ENCODE measurements at places on chromosomes 7 and 10.

DNA sequence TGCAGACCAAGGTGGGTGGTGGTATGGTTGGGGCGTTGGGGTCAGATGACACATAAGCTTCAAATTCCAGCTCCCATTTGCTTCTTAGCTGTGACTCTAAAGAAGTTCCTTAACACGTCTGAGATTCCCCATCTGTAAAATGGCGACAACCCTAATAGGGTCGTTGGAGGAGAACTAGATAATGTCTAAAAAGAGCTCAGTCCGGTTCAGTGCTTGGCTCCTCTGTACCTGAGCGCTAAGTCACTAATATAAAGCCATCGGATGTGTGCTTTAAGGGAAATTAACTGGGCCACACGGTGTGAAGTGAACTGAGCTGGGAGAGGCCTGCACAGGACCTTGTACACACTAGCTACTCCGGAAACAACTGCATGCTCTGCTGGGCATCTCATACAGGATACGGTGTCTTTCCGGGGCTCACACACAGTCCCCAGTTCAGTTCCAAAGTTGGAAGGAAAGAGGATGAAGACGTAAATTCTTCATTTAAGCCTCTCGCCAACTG is 476 bp upstream of the ZFYVE27 start:
- no peak for DNase-seq

GRCh38 chr10:49593564-49593875 is 16.6 kb upstream of the SLC18A3 start:
- DNase-seq: no peak

DNA sequence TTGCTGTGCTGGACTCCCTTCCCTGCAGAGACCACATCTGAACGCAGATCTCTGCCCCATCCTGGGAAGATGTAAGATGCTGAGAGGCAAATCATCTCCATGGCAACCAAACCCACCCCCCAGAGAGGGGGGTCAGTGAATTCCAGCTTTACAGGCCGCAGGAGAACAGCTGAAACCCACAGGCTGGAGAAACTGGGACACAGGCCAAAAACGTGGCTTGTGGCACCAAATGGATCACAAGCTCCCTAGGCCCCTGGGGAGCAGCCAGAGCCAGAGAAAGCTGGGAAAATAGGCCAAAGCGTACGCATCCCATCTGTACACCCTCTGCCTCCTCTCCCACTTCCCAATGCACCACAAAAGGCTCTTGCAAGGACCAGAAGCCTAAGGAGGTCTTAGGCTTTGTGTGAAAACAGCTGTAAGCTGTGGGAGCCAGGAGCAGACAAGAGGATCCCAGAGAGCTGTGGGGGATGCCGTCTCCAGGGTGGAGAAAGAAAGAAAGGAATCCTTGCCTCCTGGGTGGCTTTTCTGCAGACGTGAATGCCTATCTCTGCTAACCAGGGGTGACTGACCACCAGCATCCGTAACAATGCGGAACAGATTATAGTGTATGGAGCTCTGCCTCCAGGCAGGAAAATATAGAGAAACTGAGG is 59.5 kb downstream of the TMEM130 start:
- no peak for DNase-seq

DNA sequence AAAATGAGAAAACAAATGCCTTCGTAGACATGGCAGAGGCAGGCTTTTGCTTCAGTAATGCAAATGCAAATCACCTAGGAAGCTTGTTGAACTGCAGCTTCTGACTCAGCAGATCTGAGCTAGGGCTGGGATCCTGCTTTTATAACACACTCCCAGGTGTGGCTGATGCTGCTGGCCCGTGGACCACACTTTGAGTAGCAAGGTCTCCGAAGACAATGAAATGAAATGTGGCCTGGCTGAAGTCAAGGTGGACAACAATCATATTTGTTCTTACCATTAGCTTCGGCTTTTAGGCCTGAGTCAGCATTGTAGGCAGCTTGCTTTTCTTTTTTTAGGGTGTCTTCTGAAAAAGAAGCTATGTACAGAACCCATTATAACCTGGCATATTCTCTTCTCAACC is 26.3 kb downstream of the COL17A1 start:
- no peak for DNase-seq

DNA sequence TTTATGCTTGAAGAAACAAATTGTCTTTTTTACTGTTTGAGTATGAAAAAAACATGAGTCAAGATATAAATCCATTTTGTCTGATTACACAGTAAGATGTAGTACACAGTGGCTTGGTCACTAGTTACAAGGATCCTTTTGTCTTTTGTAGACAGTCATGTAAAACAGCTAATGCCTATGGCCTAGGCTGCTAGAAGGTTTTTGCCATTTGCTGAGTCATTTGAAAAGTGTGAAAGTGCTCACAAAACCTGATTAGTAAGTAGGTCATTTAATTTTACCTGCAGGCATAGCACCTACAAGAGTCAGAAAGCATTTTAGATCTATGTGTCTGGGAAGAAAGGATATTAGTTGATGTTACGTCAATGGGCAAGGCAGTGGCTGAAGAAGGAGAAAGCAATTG is 819.4 kb downstream of the MAGI2 start:
- no peak for DNase-seq

- DNase-seq: no peak
Measured at GRCh38 chr7:142006577-142006976, 10.9 kb downstream of the MGAM start.

DNA sequence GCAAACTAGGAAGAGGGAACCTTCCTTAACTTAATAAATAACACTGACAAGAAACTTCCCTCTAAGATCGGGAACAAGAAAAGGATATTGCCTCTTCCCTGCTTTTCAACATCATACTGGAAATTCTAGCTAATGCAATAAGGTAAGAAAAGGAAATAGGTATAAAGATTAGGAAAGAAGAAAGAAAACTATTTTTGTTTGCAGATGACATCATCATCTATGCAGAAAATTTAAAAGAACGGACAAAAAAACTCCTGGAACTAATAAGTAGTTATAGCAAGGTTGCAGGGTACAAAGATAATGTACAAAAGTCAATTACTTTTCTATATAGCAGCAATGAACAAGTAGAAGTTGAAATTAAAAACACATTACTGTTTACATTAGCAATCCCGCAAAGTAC is 164.8 kb downstream of the WDR11 start:
- DNase-seq: no peak

DNA sequence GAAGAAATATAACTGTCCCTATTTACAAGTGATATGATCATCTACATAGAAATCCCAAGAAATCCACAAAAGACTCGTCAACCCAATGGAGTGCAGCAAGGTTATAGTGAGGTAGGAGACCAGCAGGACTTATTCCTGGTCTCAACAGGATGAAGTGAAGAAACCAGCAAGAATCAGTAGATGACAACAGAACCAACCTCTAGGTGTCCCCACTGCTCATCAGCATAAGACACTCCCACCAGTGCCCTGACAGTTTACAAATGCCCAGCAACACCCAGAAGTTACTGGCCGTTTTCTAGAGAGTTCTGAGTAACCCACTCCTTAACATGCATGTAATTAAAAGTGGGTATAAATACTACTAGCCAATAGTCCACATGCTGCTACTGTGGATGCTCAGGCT is 470.5 kb upstream of the LRRTM3 start:
- no peak for DNase-seq

- DNase-seq: no peak
Measured at GRCh38 chr7:132158166-132158565, 418.1 kb downstream of the PLXNA4 start.

- DNase-seq: peak; percentile 83
Measured at GRCh38 chr7:2175091-2175490, 57.7 kb downstream of the MAD1L1 start.

DNA sequence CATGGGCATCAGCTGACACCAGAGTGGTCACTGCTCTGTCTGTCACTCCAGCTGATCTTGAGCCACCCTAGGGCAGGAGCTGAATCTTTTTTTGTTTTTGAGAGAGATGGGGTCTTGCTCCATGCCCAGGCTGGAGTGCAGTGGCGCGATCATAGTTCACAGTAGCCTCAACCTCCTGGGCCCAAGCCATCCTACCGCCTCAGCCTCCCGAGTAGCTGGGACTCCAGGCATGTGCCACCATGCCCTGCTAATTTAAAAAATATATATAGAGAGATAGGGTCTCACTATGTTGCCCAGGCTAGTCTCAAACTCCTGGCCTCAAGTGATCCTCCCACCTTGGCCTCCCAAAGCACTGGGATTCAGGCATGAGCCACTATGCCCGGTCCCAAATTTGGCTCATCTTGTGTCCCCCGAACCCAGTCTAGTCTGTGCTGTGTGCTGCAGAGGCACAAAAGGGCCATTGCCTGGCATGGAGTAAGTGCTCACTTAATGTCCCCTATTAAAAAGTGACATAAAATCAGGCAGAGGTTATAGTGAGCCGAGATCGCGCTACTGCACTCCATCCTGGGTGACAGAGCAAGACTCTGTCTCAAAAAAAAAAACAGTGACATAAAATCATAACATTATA is 8.1 kb upstream of the FZD9 start:
- no peak for DNase-seq

- no peak for DNase-seq
Measured at GRCh38 chr7:102424787-102425218, 8.6 kb upstream of the ORAI2 start.

- no peak for DNase-seq
Measured at GRCh38 chr7:23469150-23469960, 936 bp downstream of the IGF2BP3 start.

- no peak for DNase-seq
Measured at GRCh38 chr10:11242443-11243387, 225.0 kb downstream of the CELF2 start.

GRCh38 chr7:41855798-41856197 is 152.9 kb upstream of the INHBA start:
- DNase-seq: no peak

DNA sequence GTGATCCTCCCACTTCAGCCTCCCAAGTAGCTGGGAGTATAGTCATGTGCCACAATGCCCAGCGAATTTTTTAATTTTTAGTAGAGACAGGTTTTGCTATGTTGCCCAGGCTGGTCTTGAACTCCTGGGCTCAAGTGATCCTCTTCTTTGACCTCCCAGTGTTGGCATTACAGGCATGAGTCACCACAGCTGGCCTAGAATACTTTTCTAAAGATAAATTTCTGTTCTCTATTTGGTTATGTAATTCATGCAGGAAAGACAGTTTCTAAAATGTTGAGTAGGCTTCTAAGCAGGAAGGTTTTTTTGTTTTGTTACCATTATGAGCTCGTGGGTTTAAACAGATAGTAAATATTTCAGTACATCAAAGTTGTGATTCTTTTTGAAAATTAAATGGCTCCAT is 5.0 kb downstream of the RBAK start:
- DNase-seq: no peak

DNA sequence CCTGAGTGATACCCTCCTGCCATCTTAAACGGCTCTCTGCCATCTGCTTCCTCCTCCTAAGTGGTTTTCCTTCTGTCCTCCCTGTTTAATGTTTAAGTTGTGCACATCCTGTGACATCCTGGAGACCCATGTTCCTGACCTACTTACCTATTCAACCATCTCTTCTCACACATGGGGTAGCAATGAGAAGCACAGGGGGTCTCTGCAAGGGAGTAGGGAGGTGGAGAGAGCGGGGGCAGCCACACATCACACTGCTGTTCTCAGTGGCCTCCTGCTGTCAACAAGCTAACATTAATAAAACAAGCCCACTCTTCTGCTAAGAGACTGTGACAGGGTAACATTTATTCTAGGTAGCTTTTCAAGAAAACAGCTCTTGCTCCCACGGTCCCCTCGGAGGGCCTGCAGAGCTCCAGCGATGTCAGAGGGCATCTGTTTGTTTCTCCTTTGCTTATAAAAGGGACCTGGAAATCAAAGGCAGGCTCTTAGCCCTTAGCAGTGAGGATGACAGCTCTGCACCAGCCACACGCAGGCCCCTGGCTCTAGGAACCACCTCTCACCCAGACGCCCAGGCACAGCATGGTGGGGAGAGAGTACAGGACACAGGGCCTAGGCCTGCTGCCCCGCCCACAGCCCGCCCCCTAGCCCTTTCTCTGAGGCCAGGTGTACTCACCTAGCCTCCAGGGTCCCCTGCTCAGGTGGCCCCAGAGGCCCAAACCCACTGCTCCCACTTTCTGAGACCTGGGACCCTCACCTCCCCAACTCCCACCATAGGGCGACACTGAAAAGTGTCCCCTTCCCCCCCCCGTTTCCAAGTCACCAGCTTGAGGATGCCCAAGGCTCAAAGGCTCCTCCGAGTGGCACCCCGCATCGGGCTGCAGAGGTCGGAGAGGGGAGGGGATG is 943 bp upstream of the SLC18A2 start:
- DNase-seq: no peak

DNA sequence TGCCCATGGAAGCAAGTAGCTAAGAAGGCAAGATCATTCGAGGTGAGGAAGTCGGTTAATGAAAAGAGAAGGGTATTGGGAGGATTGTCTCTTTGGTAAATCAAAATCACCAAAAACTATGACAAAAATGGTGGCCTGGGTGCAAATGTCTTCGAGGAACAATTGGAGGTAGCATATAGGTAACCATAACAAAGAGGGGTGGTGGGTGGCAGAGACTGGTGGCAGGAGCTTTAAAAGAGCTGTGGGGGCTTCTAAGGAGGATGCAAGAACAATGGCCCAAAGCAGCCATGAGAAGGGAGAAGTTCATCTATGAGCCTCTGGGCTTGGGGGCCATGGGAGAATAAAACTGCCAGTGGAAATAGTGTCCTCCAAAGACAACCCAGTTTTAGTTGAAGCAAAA is 172.2 kb upstream of the PDE1C start:
- DNase-seq: no peak

DNA sequence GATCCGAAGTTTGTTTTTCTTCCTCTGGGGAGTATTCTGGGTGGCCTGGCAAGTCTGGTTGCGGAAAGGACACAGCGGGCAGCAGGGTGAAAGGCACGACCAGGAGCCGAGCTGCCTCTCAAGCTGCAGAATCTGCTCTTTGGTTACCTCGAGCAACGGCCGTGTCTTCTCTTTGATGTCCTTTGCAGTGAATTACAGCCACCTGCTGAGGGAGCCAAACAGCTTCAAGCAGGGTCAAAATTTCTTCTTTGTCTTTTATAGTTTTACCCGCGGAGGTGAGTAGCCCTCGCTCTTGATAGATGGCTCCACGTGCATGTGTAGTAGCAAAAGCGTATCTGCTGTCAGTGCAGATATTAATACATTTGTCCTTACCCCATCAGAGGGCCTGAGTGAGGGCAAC is 177.3 kb upstream of the MBL2 start:
- DNase-seq: no peak

- no peak for DNase-seq
Measured at GRCh38 chr7:33276325-33276724, 147.0 kb downstream of the BBS9 start.

GRCh38 chr7:37212051-37212450 is 236.6 kb downstream of the ELMO1 start:
- no peak for DNase-seq

GRCh38 chr10:118742782-118743181 is 12.0 kb downstream of the CACUL1 start:
- peak; percentile 20 for DNase-seq

GRCh38 chr7:46939558-46939957 is 642.4 kb downstream of the TNS3 start:
- DNase-seq: no peak

GRCh38 chr10:43120929-43121314 is 17.3 kb upstream of the CSGALNACT2 start:
- no peak for DNase-seq

GRCh38 chr7:54837168-54837567 is 78.2 kb upstream of the SEC61G start:
- peak; percentile 71 for DNase-seq

GRCh38 chr10:3527869-3528268 is 257.1 kb downstream of the KLF6 start:
- DNase-seq: no peak

Data from fibroblast of gingiva (primary cell).